ENCODE measurements at places on chromosomes 4 and X.

- no peak for ATAC-seq
Observed at GRCh38 chrX:106702636-106703035, 23.9 kb upstream of the RNF128 start.

- ATAC-seq, result peak; percentile 25
Observed at GRCh38 chr4:153530284-153530999, 64.3 kb downstream of the TMEM131L start.

- ATAC-seq, result no peak
Observed at GRCh38 chrX:11059933-11060332, 51.2 kb upstream of the HCCS start.

GRCh38 chr4:73944061-73944875, 37.6 kb downstream of the PF4 start:
- no peak for ATAC-seq

GRCh38 chr4:136812100-136812880, 720.0 kb downstream of the PCDH18 start:
- ATAC-seq, result no peak

- no peak for ATAC-seq
Observed at GRCh38 chrX:107683124-107683895, 55.0 kb downstream of the PRPS1 start.

- ATAC-seq, result no peak
Observed at GRCh38 chr4:149102765-149103164, 660.6 kb upstream of the NR3C2 start.

DNA sequence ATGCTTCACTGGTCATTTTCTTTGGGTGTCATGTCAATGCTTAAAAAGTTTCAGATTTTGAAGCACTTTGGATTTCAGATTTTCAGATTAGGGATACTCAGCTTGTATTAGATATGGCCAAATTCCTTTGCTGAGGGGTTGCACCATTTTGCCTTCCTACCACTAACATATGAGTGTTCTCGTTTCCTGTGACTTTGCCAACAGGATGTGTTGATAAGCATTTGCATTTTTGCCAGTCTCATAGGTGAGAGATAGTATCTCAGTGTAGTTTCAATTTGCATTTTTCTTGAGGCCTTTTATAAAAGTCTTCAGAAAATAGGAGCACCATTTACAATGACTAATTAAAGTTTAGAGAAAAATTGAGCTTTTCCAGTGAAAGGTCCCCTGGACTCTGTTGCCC, 71.6 kb upstream of the CLCN4 start:
- no peak for ATAC-seq

- ATAC-seq, result peak; percentile 69
Observed at GRCh38 chr4:39609454-39609931, 29.2 kb downstream of the SMIM14 start.

DNA sequence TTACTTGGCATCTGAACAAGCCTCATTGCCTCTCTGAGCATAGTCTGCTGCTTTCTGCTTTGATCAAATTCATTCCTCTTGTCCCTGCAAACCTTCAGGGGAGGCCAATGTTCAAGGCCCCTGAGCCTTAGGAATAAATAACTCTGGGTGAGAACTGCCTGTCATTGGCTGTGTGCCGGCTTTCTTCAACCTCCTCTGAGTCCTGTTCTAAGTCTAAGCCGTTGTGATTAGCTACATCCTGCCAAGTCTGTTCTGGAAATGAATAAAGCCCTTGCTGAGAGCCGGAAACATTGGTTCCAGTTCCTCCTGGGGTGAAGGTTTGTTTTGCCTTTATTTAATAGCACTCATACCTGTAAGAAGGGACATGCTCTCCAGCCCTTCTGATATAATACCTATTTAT, 13.8 kb downstream of the RNF4 start:
- peak; percentile 60 for ATAC-seq

- no peak for ATAC-seq
Observed at GRCh38 chr4:113223001-113223400, 173.5 kb downstream of the ANK2 start.

GRCh38 chrX:69489625-69490024, 14.5 kb upstream of the NALF2 start:
- no peak for ATAC-seq

DNA sequence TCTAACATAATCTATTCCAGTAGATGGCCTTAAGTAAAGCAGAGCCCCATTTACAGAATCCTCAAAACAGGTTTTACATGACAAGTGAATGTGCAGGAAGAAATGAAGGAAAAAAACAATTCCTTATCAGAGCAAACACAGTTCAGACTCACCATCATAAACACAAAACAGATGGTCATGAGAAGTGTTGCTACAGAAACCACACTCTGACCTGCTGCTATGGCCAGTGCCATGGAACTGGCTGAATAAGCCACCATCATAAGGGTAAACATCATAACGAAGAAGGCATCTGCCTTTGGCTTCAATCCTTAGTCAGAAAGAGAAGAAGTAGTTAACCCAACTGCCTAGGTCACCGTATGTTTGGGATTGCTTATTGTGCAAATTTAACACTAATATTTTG, 61.1 kb downstream of the ABCG2 start:
- no peak for ATAC-seq

DNA sequence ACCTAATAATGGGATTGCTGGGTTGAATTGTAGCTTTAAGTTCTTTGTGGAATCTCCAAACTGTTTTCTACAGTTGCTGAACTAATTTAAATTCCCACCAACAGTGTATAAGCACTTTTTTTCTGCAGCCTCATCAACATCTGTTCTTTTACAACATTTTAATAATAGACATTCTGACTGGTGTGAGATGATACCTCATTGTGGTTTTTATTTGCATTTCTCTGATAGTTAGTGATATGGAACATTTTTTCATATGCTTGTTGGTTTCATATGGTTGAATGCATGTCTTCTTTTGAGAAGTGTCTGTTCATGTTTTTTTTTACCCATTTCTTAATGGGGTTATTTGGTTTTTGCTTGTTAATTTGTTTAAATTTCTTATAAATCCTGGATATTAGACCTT, 1718.9 kb downstream of the C4orf33 start:
- ATAC-seq, result no peak

- ATAC-seq, result no peak
Observed at GRCh38 chrX:18228069-18228468, 7.4 kb upstream of the BEND2 start.

GRCh38 chrX:17266136-17266535, 108.9 kb upstream of the NHS start:
- ATAC-seq, result no peak
